ENCODE measurements at places on chromosomes 7 and 10.

GRCh38 chr10:94210440-94211168, 152.1 kb downstream of the NOC3L start:
- no peak for DNase-seq

DNA sequence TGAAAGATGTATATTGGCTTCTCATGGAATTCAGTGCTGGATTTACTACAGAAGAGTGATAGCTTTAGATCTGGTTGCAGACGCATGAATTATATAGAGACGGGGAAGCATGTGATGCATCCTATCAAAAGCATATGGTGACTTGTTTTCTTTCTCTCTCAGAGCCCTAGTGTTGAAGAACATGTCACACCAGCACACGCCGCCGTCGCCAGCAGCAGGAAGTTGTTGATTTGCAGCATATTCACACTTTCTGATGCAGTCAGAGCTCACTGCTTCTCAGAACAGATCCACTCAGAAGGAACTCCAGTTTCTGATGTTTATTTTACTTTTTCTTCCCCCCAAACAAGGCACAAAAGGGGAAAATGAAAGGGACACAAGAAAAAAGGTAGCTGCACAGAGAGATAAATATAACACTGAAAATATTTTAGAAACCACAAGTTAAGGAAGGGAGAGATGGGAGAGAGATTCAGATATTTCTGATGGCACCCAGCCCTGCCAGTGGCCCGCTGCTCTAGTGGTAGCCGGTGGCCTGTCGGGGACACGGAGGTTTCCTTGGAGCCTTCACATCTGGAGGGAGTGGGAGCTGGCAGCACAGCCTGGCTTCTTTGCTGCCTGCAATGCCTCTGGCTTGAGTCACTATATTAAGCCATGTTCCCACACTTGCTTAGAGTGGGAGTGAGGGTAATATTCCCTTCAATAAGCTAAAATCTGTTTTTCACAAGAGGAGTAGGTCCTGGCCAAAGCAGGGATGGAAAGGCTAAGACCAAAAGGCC, 123.2 kb downstream of the NRP1 start:
- no peak for DNase-seq

DNA sequence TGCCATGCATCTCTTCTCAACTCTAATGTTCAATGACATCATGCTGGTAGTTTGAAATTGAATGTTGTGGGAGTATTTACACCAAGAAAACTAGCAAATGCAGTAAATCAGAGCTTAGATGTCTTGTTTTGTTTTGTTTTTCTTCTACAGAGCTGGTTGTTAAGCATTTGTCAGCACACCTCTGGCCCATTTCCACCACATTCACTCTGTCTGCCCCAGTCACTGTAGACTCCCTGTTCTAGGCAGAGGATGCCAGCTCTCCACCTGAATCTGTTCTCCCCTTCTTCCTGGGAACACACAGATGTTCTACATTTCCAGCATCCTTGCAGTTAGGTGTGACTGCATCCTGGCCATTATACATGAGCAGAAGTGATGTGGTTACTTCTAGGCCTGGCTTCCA, 4.1 kb upstream of the ARHGAP22 start:
- DNase-seq, result no peak

GRCh38 chr7:123410273-123410904, 124.0 kb downstream of the IQUB start:
- no peak for DNase-seq

- DNase-seq, result no peak
Observed at GRCh38 chr7:5567790-5568189, 144.2 kb upstream of the TNRC18 start.

DNA sequence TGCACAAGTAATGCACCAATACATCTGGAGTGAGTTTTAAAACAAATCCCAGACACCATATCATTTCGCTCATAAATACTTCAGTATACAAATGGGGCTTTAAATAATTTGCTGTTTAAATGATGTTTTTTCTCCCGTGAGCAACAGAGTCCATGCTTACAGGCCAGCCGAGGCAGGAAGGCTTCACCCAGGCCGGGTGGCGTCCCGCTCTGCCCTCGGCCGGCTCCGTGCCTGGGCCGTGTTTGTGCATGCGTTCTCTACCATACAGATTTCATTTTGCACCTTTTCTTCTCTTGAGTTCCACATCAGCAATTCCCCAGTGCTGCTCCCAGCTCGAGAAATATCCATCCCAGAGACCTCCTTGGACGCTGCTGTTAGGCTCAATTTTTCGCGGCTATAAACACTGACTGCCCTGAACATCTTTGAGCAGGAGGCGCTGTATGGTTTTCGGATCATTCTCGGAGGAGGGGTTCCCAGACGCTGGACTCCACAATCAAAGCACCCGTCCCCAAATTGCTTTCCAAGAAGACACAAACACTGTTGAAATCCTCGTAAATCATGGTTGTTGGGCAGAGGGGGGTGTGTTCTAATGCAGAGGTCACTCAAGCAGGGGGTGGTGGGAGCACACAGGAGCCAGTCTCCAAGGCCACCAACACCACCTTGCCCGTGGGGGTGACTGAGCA, 91.6 kb downstream of the MICALL2 start:
- no peak for DNase-seq

DNA sequence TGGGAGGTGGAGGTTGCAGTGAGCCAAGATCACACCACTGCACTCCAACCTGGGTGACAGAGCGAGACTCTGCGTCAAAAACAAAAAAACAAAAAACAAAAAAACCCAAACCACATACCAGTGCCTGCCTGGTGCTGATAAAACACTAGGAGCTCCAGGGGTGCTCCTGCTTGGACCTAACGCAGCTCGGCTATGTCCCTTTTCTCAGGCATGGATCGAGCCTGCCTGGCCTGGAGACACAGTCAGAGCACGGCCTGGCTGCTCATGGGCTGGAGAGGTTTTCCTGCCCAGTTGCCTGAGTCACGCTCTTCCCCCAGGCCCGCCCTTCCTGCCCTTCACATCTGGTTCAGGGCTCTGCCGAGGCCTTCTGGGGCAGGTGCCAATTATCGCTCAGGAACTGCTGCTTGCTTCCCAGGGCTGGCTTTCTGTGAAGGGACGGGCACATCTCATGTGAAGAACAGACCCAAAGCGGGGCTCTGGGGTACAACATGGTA, 12.6 kb upstream of the NPFFR1 start:
- DNase-seq, result no peak

GRCh38 chr10:109919220-109919619, 4.1 kb downstream of the XPNPEP1 start:
- DNase-seq, result no peak

DNA sequence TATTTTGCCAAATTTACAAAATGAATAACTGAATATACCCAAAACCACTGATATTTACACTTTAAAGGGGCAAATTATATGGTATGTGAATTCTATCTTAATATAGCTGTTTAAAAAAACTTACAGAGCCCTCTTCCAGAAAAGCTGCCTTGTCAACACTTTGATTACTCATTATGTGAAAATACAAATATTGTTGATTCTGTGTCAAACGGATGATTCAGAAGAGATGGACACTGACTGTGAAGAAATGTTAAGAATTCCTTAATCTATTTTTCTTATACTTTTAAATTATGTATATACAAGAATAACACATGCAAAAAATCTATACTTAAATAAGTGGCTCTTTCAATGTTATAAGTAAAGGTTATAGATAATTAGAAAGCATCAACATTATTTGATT, 41.5 kb downstream of the SMURF1 start:
- DNase-seq, result no peak

DNA sequence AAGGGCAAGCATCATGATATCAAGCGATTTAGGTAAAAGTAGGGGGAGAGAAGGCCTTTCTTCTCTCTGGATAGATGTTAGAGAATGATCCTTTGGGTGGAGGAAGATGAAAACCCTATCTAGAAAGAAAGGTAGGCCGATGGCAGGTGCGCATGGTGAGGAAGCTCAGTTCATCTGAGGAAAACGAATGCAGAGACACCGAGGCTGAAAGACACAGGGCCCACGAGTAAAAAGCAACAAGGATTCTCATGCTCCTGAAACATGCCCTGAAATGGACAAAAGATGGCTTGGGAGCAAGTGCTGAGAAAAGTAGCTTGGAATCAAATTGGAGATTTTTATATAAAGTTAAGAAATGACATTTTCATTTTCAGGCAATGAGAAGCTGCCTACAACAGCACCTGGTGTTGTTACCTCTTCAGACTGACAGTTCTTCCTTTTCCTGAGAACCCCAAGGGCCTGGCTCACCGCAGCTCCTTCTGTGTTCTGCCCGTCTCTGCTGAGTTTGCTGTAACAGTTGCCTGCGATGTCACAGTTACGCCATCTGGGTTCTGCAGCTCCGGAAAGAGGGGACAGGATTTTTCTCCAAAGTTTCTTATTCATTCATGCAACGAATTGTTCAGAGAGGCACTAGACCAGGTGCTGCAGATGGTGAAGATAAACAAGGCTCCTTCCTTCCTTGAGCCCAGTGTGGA, 402.0 kb upstream of the KLF6 start:
- no peak for DNase-seq

DNA sequence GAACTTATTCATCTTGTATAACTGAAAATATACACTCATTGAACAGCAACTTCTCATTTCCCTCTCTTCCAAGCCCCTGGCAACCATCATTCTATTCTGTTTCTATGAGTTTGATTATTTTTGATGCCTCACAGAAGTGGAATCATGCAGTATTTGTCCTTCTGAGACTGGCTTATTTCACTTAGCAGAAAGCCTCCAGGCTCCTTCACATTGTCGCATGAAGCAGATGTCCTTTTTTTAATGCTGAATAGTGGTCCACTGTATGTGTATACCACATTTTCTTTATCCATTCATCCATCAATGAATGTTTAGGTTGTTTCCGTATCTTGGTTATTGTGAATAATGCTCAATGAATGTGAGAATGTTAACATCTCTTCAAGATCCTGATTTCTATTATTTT, 238.2 kb upstream of the KLF14 start:
- DNase-seq, result no peak

DNA sequence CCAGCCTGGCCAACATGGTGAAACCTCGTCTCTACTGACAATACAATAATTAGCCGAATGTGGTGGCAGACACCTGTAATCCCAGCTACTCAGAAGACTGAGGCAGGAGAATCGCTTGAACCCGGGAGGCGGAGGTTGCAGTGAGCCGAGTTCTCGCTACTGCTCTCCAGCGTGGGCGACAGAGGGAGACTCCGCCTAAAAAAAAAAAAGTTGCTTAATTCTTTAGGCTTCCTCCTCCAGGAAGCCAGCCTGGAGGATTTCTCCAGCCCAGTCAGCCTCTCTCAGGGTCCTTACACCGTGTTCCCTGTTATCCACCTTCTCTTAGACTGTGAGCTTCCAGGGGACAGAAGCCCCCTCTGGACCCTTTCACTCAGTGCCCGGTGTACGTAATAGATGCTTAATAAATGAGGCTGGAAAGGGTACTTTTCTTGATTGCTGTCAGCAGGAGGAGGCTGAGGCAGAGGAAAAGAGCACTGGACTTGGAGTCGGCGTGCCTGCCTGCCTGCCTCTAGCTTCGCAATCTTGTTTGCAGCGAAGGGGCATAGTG, 16.4 kb upstream of the NODAL start:
- no peak for DNase-seq

GRCh38 chr10:59382831-59383295, 20.5 kb upstream of the FAM13C start:
- no peak for DNase-seq

DNA sequence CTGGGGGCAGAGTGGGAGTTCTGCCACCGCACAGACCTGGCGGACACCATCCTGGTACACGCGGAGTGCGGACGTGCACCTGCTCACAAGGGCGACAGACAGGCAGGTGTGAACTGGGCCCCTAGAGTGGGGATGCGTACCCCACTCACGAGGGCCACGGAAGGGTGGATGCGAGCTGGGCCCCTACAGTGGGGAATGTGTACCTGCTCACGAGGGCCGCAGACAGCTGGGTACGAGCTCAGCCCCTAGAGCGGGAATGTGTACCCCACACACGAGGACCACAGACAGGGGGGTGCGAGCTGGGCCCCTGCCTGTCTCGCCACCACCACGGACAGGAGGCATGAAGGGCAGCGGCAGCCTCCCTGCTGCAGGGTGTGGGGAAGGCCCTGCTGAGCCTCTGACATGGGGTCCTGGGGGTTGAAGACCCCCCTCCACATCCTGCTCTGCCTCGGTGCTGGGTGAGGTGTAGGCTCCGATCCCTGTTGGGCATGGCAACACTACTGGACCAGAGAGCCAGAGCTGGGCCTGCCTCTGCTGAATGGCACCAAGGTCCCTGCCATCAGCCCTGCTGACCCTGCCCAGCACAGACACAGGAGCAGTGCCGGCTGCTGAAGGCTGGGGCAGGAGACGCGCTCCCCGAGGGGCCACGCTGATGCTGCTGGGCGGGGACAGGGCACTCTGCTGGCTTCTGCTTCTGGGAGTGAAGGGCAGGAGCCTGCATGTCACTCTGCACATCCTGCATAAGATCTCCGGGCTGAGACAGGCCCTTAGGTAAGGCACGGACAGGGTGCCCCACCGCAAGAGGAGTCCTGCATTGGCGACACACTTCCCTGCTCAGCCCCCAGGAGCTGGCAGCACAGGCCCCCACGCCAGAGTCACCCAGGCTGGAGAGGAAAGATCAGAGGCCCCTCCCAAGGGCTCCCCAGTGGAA, 259.2 kb downstream of the MAD1L1 start:
- no peak for DNase-seq

Measured in activated CD8-positive, alpha-beta memory T cell treated with anti-CD3 and anti-CD28 coated beads for 1 hour (primary cell).